ENCODE measurements at places on chromosomes 2 and 18.
A peak's percentile ranks its signal among the peaks of the same experiment; 100 is the strongest.

DNA sequence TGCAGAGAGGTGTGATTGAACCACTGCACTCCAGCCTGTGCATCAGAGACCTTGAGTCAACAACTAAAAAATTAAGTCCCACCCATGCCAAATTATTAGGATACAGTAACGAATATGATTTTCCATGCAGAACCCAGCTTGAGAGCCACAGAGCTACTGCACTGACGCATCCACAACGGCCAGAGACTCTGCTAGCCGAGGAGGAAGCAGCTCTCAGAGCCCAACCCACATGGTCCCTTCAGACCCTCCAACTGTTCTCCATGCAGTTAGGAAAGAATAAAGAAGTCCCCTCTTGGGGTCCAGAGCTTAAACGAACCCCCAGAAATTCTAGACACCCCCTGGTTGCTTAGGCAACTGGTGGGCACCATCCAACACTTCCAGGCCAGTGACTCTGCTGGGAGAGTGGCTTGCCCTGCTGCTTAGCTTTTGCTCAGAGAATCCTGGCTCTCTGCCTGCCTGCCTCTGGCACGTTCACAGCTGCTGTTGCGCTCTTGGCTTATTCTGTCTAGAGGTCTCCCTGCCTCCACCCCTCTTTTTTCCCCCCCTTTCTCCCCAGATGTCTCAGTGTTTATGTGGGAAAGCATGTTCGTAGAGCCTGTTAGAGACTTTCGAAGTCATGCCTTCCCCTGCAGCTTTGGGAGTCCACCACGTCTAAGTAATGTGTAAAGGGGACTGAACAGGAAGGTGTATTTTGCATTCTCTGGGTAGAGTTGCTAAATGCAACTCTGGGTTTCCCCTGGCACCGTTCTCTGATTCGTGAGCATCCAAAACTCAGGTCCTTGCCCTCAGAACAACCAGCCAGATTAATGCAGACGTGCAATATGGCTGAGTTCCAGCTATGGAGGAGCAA is 26.0 kb upstream of the SP3 start:
- DNase-seq: peak; percentile 55

DNA sequence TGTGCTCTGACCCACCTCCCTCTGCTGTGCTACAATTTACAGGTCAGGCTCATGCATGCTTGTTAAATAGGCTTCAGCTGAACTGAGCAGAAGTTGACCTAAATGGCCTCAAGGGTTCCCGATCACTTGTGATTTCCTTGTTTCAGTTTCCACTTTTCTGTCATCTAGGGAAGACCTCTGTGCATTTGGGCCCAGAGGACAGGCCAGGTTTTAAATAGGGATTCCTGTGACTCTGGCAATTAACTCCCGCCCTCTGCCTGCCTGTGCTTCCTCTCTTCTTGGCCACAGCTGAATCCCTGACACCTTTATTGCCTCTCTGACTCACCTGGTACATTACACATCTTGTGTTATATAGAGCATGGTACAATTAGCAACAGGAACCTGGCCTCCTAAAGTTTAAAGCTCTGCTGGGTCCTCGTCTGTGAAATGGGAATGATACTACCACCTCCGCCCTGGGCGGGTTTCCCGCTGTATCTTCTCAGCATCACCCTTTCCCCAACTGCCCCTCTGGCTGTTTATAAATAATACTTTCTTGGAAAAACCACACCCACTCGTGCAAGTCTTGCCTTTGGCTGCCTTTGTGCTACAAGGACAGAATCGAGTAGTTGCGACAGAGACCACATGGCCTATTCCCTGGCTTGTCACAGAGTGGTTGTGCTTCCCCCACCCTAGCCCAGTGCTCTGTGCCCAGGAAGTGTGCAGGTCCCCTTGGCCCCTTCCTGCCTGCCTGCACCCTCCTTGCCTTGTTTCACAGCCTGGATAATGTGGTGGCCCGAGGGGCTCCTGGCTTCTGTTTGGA is 7.9 kb downstream of the CABLES1 start:
- DNase-seq: peak; percentile 69

GRCh38 chr2:25938345-25938744 is 44.0 kb downstream of the KIF3C start:
- DNase-seq: no peak

DNA sequence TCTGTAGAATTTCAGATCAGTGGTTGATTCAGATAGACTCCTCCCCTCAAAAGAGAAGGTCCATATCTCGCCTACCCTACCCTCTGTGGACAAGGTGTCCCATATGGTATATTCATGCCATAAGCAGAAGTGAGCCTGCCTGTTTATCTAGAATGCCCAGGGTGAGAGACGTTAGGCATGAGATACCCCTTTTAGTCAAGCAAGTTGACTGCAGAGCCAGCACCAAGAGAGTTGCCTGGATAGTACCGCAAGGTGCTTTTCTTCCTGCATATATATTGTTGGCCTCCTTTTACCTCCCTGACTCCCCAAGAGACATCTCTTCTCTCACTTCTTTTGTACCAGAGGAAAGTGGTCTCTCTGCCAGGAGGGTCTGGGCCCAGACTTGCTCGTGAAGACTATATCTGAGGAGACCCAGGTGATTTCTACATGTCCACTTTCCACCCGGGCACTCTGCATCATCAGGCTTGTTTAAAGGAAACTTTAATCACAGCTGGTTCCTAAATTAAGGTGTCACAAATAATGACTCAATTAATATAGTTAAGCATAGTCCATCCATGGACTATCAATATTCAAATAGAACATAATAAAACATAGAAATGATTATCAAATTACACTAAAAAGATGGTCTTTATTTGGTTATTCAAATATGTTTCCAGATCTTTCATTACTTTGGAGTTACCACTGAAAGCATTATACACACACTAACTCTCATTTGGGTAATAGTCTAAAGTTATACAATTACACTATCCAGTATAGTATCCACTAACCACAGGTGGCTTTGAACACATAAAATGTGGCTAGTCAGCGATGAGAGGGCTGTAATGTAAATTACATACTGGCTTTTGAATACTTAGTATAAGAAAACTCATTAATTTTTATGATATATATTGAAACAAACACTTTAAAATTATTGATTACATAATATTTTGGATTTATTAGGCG is 4.1 kb downstream of the ITGA4 start:
- no peak for DNase-seq

GRCh38 chr2:201630577-201630976 is 12.7 kb downstream of the TMEM237 start:
- DNase-seq: no peak

DNA sequence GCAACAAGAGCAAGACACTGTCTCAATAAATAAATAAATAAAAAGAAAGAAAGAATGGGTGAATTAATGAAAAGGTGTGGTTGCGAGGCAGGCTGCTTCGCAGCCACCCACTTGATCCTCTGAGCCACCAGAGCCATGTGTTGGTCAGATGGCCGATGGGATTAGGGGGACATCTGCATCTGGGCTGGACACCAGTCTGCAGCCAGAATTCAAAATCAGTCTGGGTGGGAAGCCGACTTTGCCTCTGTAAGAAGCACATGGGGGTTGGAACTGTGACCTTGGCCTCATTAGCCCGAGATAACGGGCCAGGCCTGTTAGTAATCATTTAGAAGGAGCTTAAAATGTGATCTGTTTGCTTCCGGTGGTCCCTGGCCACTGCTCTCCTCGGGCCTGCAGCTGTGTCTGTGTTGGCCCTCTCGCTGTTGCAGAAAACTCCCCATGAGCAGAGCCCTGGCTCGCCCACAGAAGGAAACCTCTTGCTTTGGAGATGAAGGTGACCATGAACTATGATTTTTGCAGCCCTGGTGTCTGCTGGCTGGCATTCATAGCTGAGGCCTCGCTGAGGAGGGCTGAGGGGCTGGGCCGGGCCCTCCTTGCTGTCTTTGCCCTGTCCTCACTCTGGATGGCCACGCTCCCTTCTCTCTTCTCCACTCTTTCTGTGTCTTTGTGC is 94.4 kb downstream of the DYSF start:
- DNase-seq: no peak

GRCh38 chr2:174546519-174547506 is 50.8 kb downstream of the WIPF1 start:
- peak; percentile 52 for DNase-seq

GRCh38 chr2:67895227-67895941 is 167.4 kb downstream of the C1D start:
- no peak for DNase-seq

- no peak for DNase-seq
Observed at GRCh38 chr2:39150102-39150562, 29.3 kb upstream of the SOS1 start.

- DNase-seq: no peak
Observed at GRCh38 chr2:168694866-168695265, 107.6 kb upstream of the NOSTRIN start.

GRCh38 chr18:63422864-63423304 is 608 bp upstream of the VPS4B start:
- no peak for DNase-seq

- DNase-seq: no peak
Observed at GRCh38 chr2:166628478-166629136, 134.6 kb upstream of the SCN7A start.

DNA sequence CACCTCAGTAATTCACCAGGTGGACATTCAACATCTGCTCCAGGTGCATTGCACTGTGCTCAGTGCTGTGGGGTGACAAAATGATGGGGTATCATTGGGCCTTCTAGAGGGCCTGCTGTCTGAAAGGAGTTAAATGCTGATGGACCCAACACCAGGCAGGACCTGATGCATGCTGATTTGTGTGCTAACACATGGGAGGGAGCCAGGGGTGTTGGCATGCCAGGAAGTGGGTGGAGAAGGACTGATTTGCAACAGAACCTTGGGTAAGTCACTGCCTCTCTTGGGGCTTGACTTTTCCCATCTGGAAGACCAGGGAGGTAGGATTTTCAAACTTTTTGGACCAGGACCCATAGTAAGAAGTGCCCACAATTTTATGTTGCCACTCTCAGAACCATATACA is 57.9 kb upstream of the CXCR4 start:
- DNase-seq: no peak

GRCh38 chr2:101026253-101026701 is 24.2 kb downstream of the RPL31 start:
- no peak for DNase-seq
